ENCODE measurements at places on chromosomes 4 and X.
A peak's percentile ranks its signal among the peaks of the same experiment; 100 is the strongest.

DNA sequence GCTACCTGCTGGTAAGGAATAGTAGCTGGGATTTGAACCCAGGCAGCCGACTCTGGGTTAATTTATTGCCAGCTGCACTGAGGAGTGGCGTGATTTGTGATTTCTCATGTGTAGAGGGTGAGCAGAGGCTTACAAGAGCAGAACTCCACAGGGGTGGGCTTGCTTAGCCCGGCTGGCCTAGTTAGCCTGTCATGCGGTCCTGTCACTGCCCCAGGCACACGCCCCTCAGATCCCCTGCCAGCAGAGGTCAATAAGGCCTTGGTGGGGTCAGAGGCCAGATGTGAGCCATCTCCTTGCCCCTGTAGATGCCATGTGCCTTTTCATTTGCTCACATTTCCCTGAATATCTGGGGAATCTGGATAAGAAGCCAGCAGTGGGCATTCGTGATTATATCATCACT lies 13.4 kb downstream of the NSDHL start:
- peaks cover 3% of the 10 kb centered on the region for H3K27me3 ChIP-seq
- DNase-seq, result no peak
- H3K27ac ChIP-seq, result no peak overlapping the region
- H3K36me3 ChIP-seq, result peaks cover 4% of the 10 kb centered on the region
- H3K4me1 ChIP-seq, result peaks cover 2% of the 10 kb centered on the region

GRCh38 chr4:42144028-42144427 lies 8.4 kb downstream of the BEND4 start:
- no peaks in the 10 kb centered on the region for H3K36me3 ChIP-seq
- H3K27me3 ChIP-seq, result peaks cover 15% of the 10 kb centered on the region
- no peaks in the 10 kb centered on the region for H3K4me1 ChIP-seq
- DNase-seq, result no peak
- H3K27ac ChIP-seq, result no peak overlapping the region

DNA sequence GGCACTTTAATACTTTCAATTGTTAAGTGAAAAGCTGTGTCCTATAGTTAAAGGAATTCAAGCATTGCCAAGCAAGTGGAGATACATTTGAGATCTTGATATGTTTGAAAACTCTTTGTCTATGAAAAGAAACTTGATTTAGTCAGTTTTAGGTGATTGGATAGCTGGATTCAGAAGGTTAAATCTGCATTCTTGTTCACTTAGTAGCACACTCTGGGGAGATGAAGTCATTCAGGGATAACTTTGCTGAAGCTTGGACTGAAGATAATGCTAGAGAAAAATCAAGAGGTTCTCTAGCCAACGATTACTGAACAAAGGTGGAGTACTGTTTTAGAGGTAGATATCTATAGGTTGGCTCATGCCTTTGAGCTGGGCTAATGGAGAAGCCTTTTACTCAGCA lies 90.6 kb downstream of the DCAF8L2 start:
- no peak overlapping the region for H3K4me3 ChIP-seq
- H3K36me3 ChIP-seq, result no peaks in the 10 kb centered on the region
- H3K27ac ChIP-seq, result no peak overlapping the region
- no peaks in the 10 kb centered on the region for H3K27me3 ChIP-seq
- DNase-seq, result peak; percentile 0

DNA sequence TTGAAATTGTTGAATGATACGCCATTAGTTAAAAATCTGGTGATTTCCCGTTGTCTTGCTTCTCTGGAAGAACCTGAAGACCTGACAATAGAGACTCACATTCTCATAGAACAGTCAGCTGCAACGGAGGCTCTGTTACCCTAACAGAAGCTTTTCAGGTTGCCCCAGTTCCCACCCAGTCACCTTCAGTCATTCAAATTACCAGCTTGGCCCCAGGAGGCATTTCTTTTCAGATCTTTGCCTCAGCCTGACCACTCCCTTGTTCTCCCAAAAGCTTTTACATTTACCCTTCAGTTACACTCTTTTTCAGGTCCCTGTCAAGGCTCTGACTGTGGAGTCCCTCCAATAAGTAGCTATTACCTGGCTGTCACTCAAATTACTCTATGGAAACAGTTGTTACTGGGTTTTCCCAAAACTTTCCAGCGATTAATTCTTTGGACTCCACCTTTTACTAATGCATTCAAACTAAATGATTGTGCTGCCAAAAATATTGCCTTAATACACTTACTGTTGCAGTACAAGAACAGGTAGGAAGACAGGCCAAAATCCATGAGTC lies 162.2 kb upstream of the FTHL17 start:
- no peaks in the 10 kb centered on the region for H3K4me1 ChIP-seq
- no peak overlapping the region for H3K4me3 ChIP-seq
- no peaks in the 10 kb centered on the region for H3K36me3 ChIP-seq
- no peaks in the 10 kb centered on the region for H3K27me3 ChIP-seq
- H3K27ac ChIP-seq, result no peak overlapping the region
- DNase-seq, result no peak

DNA sequence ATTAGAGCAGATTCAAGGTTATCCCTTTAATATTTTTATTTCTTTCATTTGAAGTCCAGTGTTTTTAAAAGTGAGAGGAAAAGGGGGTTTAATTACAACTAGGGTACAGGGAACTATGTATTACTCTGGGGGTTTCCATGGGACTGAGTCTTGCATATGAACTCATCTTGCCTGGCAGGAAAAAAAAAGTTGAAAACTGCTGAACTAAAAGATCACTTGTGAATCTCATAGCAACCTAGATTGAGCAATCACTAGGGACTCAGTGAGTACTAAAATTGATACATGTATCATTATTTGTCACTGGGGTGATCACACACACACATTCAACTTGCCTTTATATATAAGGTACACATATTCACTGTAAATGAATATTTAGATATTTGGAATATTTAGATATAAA lies 180.7 kb upstream of the SFRP2 start:
- H3K4me3 ChIP-seq, result no peak overlapping the region
- H3K27me3 ChIP-seq, result no peaks in the 10 kb centered on the region
- no peak overlapping the region for H3K27ac ChIP-seq
- H3K36me3 ChIP-seq, result no peaks in the 10 kb centered on the region

DNA sequence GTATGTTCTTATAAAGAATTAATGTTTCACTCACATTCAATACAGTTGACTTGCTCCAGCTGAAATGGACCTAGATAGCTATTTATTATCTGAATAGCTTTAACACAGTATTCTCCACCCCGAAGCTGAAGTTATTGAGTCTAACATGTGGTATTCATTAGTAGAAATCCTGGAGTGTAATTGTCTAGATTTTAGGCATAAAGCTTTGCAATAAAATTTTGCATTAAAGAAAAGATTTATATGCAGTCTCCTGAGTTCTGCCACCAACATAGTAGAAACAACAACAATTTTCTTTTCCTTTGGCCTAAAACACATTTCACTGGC lies 90.2 kb upstream of the DCLK2 start:
- H3K36me3 ChIP-seq, result no peaks in the 10 kb centered on the region
- H3K27me3 ChIP-seq, result no peaks in the 10 kb centered on the region
- no peak overlapping the region for H3K27ac ChIP-seq
- no peaks in the 10 kb centered on the region for H3K4me1 ChIP-seq
- no peak for DNase-seq

DNA sequence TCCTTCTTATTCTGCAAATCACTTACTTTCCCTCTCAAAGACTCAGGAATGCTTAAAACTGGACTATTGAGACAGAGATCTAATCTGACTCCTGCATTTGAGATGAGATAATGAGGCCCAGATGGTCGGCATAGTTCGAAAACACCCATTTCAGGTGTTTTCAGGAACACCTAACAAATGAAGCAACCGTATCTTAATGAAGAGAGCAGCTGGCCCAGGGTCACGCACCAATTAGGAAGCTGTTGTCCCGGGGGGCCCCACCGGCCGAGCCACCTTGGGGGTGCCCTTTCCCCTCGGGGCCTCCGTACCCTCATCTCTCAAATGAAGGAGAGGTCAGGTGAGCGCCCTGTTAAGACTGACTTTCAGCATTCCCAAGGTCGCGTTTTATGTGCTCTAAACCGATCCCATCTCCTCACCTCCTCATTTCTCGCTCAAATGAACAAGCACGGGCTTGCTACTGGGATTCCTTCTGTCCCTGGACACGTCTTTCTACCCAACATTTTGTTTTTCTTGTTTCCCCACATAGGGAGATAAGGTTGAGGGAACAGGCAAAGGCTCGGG lies 824 bp downstream of the LRPAP1 start:
- peaks cover 5% of the 10 kb centered on the region for H3K27me3 ChIP-seq
- no peak for DNase-seq
- H3K4me1 ChIP-seq, result peaks cover 26% of the 10 kb centered on the region

GRCh38 chr4:125837493-125838201 lies 522.9 kb downstream of the FAT4 start:
- no peak overlapping the region for H3K4me3 ChIP-seq
- no peaks in the 10 kb centered on the region for H3K36me3 ChIP-seq
- no peaks in the 10 kb centered on the region for H3K4me1 ChIP-seq
- peak; percentile 85 for DNase-seq

DNA sequence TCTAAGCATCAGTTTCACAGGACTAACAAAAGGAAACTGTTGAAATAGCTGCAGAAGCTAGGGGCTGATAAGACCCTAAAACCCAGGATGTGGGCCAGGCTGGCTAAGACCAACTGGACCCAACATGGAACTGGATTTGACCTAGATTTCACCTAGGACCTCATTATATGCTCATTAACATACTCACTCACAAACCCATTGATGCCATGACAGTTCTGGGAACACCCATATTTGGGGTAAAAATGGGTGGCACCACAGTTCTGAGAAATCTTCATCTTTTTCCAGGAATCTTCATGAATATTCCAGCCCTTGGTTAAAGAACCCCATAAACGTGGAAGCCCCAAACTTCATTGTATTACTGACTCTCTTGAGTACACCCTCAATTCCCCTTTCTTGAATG lies 41.1 kb downstream of the HSD17B13 start:
- no peaks in the 10 kb centered on the region for H3K27me3 ChIP-seq
- no peaks in the 10 kb centered on the region for H3K36me3 ChIP-seq
- no peak for DNase-seq
- H3K4me3 ChIP-seq, result no peak overlapping the region
- H3K27ac ChIP-seq, result no peak overlapping the region

DNA sequence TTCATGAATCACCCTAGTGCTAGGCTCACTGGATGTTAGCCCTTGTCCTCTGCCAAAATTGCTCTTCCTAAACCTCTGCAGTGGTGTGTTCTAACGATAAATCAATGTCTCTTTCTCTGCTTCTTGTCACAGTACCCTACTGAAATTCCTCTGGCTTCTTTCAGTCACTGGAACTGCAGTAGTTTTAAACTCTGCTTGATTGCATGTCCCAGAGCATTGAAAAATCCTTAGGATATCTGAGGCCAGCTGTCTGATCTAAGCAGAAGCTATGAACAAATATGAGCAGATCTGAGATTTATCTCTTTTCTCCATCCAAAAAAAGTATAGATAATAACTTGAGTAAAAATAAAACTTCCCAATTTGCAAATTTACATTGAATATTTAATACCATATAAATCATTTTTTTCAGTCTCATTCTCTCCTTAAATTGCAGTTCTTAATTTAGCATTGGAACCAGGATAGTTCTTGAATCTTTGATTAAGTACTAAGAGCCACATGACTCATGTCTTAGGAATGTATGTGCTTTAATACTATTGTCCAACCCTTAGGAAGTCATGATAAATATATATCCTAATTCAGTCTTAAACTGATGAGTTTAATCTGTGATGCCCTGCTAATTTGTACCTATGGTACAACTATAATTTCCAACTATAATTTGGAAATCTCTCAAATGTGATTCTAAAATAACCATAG lies 169.7 kb downstream of the PDHA2 start:
- DNase-seq, result peak; percentile 56
- no peaks in the 10 kb centered on the region for H3K27me3 ChIP-seq
- H3K4me3 ChIP-seq, result no peak overlapping the region
- no peaks in the 10 kb centered on the region for H3K4me1 ChIP-seq
- H3K27ac ChIP-seq, result no peak overlapping the region

DNA sequence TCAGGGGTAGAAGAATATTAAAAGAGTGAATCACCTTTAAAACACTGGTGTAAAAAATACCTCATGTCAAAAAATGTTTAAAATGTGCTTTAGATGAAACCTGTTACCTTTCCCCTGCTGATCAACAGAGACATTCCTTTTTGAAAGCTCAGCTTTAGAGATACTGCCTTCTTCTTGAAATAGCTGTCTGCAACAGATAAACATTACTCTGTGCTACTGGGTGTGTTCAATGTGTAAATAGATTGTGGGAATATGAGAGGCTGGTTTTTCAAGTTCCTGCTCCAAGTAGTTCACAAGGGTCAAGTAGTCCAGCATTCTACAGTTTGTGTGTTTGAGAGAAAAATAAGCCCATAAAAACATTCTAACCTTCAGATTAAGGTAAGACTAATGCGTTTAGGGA lies at the start of gene SYTL5:
SYTL5 (plus strand) TSS at position 263 of the 400 bp plus-strand sequence. CDS start 27,337 bp downstream, outside the sequence.
- H3K4me3 ChIP-seq, result no peak within 1 kb of the TSS
- H3K27me3 ChIP-seq, result peaks cover 4% of the 10 kb centered on the region
- no peak within 1 kb of the TSS for H3K27ac ChIP-seq
- H3K4me1 ChIP-seq, result no peaks in the 10 kb centered on the region
- DNase-seq, result peak; percentile 9

DNA sequence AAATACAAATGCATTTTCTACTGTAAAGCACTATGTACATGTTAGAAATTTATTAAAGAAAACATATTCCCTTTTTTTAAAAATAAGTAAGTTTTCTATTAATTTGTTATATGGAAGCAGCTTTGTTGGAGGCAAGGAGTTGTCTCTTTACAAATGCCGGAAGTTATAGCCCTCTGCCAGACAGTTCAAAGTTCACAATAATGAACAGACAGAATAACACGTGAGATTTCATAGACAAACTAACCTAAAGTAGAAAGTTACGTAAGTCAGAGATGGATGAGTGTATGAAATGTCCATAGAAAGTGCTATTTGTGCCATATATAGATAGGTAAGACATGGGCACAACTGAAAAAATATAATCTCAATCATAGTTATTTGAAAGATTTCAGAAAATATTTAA lies 43.9 kb upstream of the NEIL3 start:
- no peak overlapping the region for H3K27ac ChIP-seq
- no peaks in the 10 kb centered on the region for H3K4me1 ChIP-seq
- H3K36me3 ChIP-seq, result no peaks in the 10 kb centered on the region

DNA sequence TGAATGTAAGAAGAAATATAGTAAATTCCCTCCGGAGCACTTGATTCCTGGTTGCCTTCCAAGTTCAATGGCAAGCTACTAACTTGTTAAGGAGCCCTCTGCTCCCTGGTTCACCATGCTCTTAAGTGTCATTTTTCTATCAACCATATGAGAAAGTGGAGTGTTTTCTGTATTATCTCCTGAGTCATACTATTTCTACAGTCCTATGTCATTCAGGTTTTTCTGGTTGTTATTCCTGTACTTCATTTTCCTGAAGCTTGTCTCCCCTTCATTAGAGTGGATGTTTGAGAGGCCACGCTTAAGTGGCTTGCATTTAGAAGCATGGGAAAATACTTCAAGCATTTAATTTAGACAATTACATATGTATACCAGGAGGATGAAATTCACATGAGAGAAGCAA lies 14.7 kb upstream of the EPGN start:
- peaks cover 1% of the 10 kb centered on the region for H3K4me1 ChIP-seq
- H3K27ac ChIP-seq, result no peak overlapping the region
- no peaks in the 10 kb centered on the region for H3K36me3 ChIP-seq
- H3K27me3 ChIP-seq, result no peaks in the 10 kb centered on the region
- no peak for DNase-seq

- H3K27ac ChIP-seq, result no peak overlapping the region
- H3K4me3 ChIP-seq, result no peak overlapping the region
- no peaks in the 10 kb centered on the region for H3K36me3 ChIP-seq
- no peaks in the 10 kb centered on the region for H3K4me1 ChIP-seq
- H3K27me3 ChIP-seq, result no peaks in the 10 kb centered on the region
- no peak for DNase-seq
Observed at GRCh38 chr4:104575278-104575677, 80.6 kb upstream of the CXXC4 start.

- H3K27me3 ChIP-seq, result no peaks in the 10 kb centered on the region
- no peak overlapping the region for H3K27ac ChIP-seq
- no peaks in the 10 kb centered on the region for H3K4me1 ChIP-seq
- DNase-seq, result peak; percentile 29
- no peaks in the 10 kb centered on the region for H3K36me3 ChIP-seq
Observed at GRCh38 chrX:63506320-63506719, 155.2 kb upstream of the SPIN4 start.

Measured in mesenchymal stem cell (in vitro differentiated cells and primary cell).